ENCODE measurements at places on chromosomes 11 and 22.

- DNase-seq: no peak
These were observed 170.9 kb upstream of the NCAM1 start for GRCh38 chr11:112790286-112790685.

- peak; percentile 30 for DNase-seq
These were observed 30.2 kb upstream of the APOBEC3A start for GRCh38 chr22:38927033-38927781.

GRCh38 chr11:65867284-65868071 is 5.1 kb downstream of the EFEMP2 start:
- no peak for DNase-seq

DNA sequence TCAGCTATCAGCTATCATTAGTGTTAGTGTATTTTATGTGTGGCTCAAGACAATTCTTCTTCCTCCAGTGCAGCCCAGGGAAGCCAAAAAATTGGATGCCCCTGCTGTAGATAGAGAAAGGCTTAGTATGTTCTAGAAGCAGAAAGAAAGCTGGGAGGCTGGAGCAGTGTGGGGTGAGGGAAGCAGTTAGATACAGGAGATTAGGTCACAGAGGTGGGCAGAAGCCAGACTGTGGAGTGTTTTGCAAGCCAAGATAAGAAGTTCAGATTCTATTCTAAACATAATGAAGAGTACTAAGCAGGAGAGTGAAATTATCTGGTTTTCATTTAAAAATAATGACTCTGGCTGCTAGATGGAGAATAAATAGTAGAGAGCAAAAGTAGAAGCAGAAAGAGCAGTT is 381.7 kb downstream of the DCDC1 start:
- DNase-seq: no peak

DNA sequence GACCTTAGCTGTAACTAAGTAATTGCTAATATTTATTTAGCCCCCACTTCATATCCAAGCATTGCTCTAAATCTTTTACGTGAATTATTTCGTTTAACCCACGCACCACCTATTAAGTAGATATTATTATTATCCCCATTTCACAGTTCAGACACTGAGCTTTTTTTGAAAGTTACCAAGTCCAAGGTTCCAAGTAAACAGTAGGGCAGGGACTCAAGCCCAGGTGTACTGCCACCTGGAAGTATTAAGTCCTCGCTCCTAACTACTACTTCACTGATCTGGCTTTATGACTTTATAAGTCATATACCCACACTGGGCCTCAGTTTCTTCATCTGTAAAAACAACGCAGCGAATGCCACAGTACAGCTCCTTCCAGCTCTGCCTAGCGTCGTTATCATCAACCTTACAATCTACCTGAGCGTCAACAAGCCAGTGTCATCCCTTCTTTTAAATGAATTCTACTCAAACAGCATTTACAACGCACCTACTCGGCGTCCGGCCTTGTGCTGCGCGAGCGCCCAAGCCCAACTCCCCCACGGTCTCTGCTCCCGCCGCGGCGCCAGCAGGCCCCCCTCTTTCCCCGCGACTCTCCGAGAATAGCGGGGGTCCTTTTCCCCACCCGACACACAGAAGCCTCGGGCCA is 624 bp downstream of the TMEM41B start:
- peak; percentile 4 for DNase-seq

GRCh38 chr11:132523929-132524328 is 1008.4 kb downstream of the OPCML start:
- DNase-seq: no peak
